ENCODE measurements at places on chromosomes 13 and 19.

- no peak for DNase-seq
Observed at GRCh38 chr19:31492050-31492449, 142.8 kb upstream of the TSHZ3 start.

DNA sequence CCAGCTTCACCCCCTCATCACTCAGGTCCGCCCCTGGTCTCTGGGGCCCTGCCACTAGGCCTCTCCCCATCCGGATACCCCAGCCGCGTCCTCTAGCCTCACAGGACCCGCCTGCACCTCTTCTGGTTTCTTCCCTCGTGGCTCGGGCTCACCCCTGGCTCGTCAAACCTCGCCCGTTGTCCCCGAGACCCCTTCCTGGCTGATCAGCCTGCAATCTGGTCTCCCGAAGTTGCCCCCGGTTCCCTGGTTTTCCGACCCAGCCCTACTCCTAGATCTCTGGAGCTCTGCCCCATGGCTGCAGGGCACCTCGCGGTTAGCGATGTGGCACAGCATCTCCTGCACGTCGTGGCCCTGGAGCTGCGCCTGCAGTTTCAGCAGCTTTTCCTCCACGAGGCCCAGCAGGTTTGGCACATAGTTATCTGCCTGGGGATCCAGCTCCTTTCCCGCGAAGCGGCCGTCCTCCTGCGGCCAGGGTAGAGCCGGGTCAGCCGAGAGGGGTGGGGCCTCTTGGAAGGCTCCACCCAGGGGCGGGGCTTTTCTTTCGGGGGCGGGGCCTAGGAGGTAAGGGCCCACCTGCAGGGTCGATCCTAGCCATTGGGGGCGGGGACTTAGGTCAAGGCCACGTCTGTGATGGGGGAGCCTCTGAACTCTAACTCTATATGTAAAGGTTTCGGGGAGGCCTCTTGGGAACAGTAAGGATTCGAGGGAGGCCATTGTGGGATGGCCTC lies 2.4 kb upstream of the RGL3 start:
- DNase-seq, result peak; percentile 90

- no peak for DNase-seq
Observed at GRCh38 chr13:30499338-30499737, 33.6 kb upstream of the HMGB1 start.

GRCh38 chr19:50632151-50632835 lies 7.4 kb downstream of the SYT3 start:
- DNase-seq, result no peak

- no peak for DNase-seq
Observed at GRCh38 chr19:21094347-21095025, 12.5 kb downstream of the ZNF714 start.

GRCh38 chr19:13303381-13304129 lies 153.3 kb downstream of the IER2 start:
- DNase-seq, result no peak

DNA sequence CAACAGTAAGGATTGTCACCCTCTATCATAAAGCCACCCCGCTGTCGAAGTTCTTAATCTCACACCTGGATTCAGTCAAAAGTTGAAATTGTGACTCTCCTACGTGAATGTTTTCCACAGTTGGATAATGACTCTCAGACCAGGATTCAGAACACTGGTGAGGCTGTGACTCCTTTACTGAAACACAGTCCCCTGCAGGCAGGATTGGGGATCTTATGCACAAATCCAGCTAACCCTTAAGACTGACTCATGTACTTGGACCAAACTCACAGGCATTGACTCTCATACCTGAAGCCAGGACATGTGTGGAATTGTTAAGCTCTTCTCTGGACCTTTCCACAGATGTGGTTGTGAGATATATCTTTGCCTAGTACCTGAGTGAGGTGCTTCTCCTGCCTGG lies 46.8 kb downstream of the ZNF85 start:
- no peak for DNase-seq

GRCh38 chr13:28411831-28412353 lies 83.0 kb downstream of the FLT1 start:
- no peak for DNase-seq
